ENCODE measurements at places on chromosomes 6 and 20.

- DNase-seq = no peak
These were observed 9.7 kb upstream of the CD83 start for GRCh38 chr6:14107711-14108494.

- DNase-seq = no peak
These were observed 97.2 kb downstream of the VEGFA start for GRCh38 chr6:43867246-43867645.

DNA sequence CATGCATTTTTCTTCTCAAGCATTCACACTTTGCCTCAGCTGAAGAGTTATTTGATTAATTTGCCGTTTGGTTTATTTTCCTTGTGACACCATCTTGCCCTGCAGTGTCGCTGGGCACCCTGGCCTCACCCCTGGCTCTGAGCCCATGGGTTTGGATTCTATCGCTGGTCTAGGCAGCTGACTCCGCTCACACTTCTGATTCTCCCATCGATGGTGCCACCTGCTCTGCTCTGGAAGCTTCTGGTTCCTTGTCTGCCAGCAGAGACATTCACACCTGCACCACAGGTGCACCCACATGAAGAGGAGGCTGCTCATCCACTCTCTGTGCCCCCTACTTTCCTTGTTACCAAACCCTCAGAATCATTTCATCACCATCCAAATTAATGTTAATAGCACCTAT, 291.6 kb upstream of the CDH4 start:
- DNase-seq = no peak

DNA sequence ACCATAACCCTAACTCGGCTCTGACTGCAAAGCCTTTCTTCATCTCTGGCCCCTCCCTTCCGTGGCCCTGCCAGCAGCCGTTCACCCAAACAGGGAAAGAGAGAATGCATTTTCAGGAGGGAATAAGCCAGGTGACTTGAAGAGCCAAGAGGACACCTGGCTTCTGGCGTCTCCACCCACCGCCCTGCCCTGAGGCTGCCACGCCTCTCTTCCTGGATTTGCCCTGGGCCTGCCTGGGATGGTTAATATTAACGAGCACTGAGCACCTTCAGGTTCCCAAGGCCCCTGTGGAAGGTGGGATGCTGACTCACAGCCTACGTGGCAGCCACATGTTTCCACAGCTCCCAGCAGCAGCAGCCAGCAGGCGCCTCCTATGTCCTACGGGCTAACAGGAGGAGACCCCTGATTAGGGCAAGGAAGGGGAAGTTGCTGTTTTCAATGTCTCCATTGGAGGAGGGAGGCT, 138.0 kb upstream of the RREB1 start:
- no peak for DNase-seq

Measured in stimulated activated CD4-positive, alpha-beta T cell treated with anti-CD3 and anti-CD28 coated beads, Interleukin-2, amount 100 ng/mL, for 4 hours (primary cell).